ENCODE measurements at places on chromosomes 13 and 19. TPM values are rescaled to one million over a fixed set of nuclear protein-coding genes. Genes with fewer than 3 reads are reported as not detected.

CEACAM3 gene
- not detected for polyA plus RNA-seq

RNF17 gene
- polyA plus RNA-seq, result 0.16 TPM

DENND1C gene
- 1.4 TPM for polyA plus RNA-seq

GTF3A gene
- 117 TPM for polyA plus RNA-seq

KANK2 gene
- polyA plus RNA-seq, result 819 TPM

EMC10 gene
- 107 TPM for polyA plus RNA-seq

C1QTNF9 gene
- 0.76 TPM for polyA plus RNA-seq

AMH gene
- 0.44 TPM for polyA plus RNA-seq

MISP gene
- polyA plus RNA-seq, result 0.91 TPM

SIGLECL1 gene
- polyA plus RNA-seq, result not detected

DNA sequence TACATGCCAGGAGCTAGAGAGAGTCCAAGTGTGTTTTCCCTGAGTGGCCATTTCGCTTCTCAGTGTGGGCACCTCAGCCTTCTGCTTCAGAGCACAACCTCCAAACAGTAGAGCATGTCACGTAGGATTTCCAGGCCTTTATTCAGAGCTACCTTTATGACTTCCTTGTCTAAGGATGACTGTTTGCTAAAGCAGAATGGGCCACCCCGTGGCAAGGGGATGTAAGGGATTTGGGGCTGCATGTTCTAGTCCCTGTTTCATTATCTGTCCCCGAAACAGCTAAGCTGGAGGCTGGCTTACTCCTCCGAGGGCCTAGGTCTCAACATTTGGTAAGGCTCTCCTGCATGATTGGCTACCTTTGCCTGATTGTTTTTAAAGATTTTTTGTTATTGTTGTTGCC is 6.0 kb downstream of the RNASEH2B start:
- no peak for DNase-seq

DNA sequence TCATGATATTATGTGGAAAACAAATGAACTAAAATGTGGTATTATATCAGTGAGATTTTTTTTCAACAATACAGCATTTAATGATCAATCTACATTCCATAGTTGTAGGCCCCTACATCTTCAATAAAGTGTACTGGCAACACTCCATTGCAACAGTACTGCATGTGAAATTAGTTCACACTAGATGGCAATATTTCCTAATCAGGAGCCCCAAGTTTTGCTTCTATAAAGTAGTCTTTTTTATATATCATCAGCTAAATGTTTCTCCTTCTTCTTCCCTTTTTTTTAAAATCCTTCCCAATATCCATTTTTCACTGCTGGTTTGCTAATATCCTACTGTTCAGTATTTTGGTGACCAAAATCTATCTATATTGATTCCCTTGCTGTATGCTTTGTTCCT is 528.3 kb upstream of the ATXN8OS start:
- DNase-seq, result no peak

- DNase-seq, result no peak
These were observed 14.3 kb downstream of the SLC27A1 start for GRCh38 chr19:17484520-17485185.

DNA sequence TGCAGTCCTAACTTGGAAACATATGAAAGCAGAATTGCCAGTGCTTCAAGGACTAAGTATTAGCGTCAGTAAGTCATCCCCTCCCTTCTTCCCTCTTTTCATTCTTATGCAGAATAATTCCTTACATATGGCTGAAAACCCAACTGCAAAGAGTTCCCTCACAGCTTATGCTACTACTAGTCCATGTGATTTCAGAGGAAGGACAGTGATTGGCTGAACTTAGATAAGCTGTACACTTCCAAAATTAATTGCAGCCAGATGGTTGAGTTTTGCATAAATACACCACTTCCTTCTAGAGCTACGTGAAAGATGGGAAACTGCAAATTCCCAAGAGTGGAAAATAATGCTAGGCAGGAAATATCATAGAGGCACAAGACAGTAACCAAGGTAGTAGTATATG is 730.4 kb downstream of the OLFM4 start:
- no peak for DNase-seq

DNA sequence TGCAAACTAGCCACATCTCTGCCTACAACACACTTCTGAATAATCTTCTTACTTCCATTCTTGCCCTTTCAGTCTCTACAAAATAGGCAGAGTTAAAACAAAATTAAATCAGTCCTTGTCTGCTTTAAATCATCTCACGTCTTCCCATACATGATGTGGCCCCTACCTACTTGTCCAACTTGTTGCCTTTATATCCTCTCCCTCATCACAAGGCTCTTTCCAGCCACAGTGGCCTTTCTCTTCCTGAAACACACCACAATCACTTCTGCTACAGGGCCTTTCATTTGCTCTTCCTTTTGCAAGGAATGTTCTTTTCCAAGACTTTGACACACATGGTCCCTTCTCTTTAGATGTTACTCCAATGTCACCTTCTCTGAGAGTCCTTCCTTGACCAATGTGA is 1.7 kb downstream of the RBM26 start:
- no peak for DNase-seq

DNA sequence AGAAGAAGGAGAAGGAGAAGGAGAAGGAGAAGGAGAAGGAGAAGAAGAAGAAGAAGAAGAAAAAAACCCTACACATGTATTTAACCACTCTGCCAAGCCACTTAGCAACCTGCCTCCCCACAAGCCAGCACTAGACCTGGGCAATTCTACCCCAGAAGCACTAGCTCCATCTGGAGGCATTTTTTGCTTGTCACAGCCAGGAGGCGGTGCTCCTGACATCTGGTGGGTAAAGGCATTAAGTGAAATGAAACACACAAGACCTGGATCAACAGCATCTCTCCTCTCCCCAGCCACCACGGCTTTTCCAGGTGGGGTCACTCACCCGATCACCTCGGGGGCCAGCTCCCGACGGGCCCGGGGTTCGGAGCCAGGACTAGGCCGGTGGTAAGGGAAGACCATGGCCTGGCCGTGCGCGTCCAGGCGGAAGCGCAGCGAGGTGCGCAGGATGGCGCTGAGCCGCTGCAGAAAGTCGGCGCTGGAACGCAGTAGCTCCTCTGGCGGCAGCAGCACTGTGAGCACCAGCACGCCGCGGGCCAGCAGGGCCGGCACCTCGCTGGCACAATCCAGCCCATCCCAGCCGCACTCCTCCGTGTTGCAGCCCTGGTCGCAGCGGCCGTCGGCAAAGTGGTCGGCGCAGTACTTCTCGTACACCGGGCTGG is 26.9 kb downstream of the NOTCH3 start:
- no peak for DNase-seq

DNA sequence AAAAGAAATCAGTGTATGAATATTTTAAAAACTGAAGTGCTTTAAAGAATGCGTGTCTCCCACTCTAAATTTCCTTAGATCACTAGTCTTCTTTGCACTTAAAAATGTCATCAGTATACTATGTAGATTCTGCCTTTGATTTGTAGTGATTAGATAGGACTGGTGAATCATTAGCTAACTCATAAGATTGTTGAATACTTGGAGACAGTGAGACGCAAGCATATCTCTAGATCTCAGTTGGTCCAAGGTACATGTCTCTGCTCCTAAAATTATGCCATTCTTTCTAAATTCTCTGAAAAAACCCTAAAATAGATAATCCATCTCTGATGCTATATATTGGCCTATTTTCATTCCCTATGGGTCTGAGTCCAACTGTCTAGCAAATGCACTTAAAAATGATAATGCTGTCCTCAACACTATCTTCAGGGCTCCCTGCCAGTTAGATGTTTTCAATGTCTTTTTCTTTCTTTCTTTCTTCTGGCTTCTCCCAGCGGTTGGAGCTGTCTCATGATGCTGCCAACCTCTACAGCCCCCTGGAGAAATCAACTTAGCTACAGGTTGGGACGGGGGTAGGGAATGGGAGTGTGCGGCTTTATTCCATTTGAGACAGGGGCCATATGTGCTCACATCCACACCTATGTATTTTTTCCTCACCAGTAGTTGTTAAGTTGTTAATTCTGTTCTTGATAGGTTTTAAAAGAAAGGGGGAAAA is 301.0 kb downstream of the NDFIP2 start:
- DNase-seq, result no peak

DNA sequence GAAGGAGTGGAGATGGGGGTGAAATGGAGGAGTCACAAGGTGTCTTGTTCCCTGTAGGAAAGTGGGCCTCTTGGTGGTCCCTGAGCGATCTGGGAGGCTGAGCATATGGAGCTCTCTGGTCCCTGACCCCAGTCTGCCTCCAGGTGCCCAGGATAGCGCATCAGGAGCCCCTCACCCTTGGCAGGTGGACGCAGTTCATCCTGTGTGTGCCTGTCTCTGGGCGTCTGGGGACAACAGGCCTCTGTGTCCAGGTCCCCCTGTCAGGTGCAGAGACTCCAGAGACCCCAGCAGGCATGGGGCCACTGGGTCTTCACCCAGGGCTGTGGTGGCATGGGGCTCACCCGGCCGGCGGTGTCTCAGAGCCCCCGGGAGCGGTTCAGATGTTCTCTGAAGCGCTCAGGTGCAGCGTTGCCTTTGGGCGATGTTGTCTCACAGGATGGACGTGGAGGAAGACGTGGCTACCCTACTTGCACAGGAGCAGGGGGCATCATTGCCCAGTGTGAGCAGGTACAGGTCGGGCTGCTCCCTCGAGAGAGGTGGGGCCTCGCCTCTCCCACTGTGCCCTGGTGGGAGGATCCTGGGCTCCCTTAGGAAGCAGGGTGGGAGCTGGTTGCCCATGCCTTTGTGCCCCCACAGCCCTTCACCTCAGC is 58.1 kb upstream of the TPM4 start:
- DNase-seq, result no peak

GRCh38 chr19:43724896-43725295 is 9.0 kb downstream of the IRGC start:
- no peak for DNase-seq

DNA sequence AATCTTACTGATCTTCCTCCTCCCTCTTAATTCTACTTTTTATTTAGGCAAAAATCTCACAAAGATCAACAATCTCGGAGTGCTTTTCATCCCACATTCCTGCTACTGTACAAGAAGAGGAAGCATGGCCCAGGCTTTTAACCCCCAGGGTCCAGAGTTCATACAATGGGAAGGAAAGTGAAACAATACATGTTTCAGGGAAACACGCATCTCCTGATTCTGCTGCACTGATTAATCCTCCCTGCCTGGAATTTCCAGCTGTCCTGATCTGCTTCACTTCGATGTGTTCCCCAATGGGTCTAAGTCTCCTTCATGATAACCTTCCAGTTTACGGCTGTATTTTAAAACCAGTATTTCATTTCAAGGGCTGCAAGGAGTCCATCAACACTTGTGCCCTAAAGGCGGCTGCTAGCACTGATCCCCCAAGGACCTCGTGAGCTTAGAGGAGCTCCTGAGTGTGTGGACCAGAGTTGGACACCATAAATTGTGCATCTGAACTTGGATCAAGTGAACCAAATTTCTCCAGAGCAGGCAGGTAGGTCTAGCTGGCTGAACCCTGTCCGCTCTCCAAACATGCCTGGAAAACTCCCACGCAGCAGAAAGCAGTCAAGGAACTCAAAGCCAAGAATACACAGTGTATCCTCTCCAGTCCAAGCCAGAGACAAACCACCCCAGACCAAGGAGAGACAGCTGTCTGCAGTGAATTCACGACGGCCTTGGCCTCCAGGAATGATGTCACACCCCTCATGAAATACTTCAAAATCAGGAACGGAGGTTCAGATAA is 44.3 kb downstream of the COL4A1 start:
- DNase-seq, result no peak

- DNase-seq, result no peak
These were observed 5.4 kb downstream of the RSPH6A start for GRCh38 chr19:45809643-45810159.

DNA sequence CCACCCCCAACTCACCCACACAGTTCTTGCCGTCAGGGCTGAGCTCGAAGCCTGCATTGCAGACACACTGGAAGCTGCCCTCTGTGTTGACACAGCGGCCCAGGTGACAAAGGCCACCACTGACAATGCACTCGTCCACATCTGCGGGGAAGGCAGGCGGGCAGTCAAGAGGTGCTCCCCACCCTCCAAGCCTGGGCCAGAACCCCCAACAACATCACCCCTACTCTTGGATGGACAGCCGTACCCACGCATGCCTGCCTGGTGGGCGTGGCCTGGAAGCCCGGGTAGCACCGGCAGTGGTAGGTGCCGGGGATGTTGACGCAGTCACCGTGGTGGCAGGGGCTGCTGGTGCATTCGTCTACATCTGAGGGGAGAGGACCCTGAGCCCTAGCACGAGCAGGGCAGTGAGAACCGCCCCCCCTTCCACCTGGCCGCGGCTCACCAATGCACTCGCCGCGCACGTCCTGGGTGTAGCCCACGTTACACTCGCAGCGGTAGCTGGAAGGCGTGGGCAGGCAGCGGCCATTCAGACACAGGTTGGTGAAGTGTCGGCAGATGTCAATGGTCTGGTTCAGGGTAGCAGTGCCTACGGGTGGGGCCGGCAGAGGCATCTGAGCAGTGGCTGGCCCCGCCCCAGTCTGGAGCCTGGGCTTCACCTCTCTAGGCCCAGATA is 13.3 kb downstream of the FBN3 start:
- no peak for DNase-seq

DNA sequence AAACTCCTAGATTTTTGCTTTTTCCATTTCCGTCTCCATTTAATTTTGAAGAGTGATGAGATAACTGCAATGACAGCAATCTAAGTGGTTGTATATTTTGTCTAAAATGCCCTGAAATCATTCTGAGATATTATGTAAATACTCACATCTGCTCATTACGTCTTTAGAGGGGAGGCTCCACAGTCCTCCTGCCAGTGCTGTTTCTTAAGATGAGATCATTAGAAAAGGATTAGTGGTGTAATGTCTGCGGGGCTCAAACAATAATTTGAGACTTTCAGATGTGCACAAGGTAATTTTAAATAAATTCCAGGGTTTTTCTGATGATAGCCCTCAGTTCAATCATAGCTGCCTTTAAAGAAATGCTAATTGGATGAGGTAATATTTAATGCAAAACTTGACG is 437.9 kb downstream of the FOXO1 start:
- no peak for DNase-seq

GRCh38 chr13:50261130-50261901 is 246.1 kb downstream of the KCNRG start:
- DNase-seq, result no peak

DNA sequence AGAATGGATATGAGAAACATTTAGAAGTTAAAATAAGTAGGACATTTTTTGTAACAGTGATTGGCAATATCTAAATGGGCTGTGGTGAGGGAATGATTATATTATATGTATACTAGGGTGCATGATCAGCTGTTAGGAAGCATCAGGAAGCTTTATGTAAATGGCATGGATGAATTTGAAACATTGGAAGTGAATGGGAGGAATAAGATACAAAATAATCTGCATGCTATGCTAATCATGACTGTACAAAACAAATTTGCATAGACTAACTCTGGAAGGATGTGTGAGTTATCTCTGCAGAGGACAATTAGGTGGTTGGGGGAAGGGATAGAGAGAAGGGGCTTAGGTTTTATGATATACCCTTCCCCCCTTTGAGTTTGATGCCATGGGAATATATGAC is 156.5 kb downstream of the MTUS2 start:
- DNase-seq, result no peak

- DNase-seq, result no peak
These were observed 659.0 kb downstream of the SLITRK6 start for GRCh38 chr13:85140192-85140591.

- DNase-seq, result no peak
These were observed 57.9 kb downstream of the THSD1 start for GRCh38 chr13:52348071-52348470.

- DNase-seq, result no peak
These were observed 81.1 kb downstream of the TNFSF13B start for GRCh38 chr13:108350579-108350978.
